ENCODE measurements at places on chromosomes 5 and 9. TPM values are rescaled to one million over a fixed set of nuclear protein-coding genes. Genes with fewer than 3 reads are reported as not detected.

The FAM78A gene
- 40.0 TPM for total RNA-seq

The PLAC8L1 gene
- total RNA-seq: 0.79 TPM

The MACIR gene
- 3.8 TPM for total RNA-seq

The SPOUT1 gene
- total RNA-seq: 16.0 TPM

The OR1J2 gene
- not detected for total RNA-seq

The HRH2 gene
- total RNA-seq: 48.5 TPM

The SV2C gene
- total RNA-seq: 0.10 TPM

The ZNF782 gene
- 2.7 TPM for total RNA-seq

The CDKN2B gene
- 1.7 TPM for total RNA-seq

The SLC45A2 gene
- total RNA-seq: not detected

The PGGT1B gene
- 27.8 TPM for total RNA-seq

The SELENOP gene
- total RNA-seq: 192 TPM

The FBXL7 gene
- total RNA-seq: 23.7 TPM

The RPS14 gene
- 1,323 TPM for total RNA-seq

The COL23A1 gene
- 9.8 TPM for total RNA-seq

The SHOC1 gene
- not detected for total RNA-seq

The GPX8 gene
- 6.4 TPM for total RNA-seq

The ISCA1 gene
- 82.7 TPM for total RNA-seq

The C9 gene
- total RNA-seq: not detected

The GABBR2 gene
- total RNA-seq: 0.53 TPM

The FOXD4L5 gene
- total RNA-seq: not detected

The NIPAL4 gene
- total RNA-seq: not detected

The EGFL7 gene
- 69.7 TPM for total RNA-seq

The HAVCR1 gene
- 0.19 TPM for total RNA-seq

The FBN2 gene
- 26.3 TPM for total RNA-seq

The TPM2 gene
- total RNA-seq: 826 TPM

The IFNA2 gene
- not detected for total RNA-seq

The LPAR1 gene
- total RNA-seq: 8.1 TPM

The RETREG1 gene
- 156 TPM for total RNA-seq

The ADGRD2 gene
- total RNA-seq: 0.68 TPM

The SHC3 gene
- 0.45 TPM for total RNA-seq

The MSX2 gene
- total RNA-seq: 2.1 TPM

The PPP1R26 gene
- 18.4 TPM for total RNA-seq

The SLC36A2 gene
- 0.28 TPM for total RNA-seq

The AMBP gene
- total RNA-seq: not detected

The MEIKIN gene
- not detected for total RNA-seq

The TMEM171 gene
- not detected for total RNA-seq

The ARAP3 gene
- 15.0 TPM for total RNA-seq

The AP3S1 gene
- 62.3 TPM for total RNA-seq

The GABRA1 gene
- not detected for total RNA-seq

The HMCN2 gene
- total RNA-seq: 6.0 TPM

The ALDH1A1 gene
- 11.2 TPM for total RNA-seq

The PAM gene
- 1,094 TPM for total RNA-seq

The GDNF gene
- 0.49 TPM for total RNA-seq

The RAPGEF1 gene
- 124 TPM for total RNA-seq

The PFN3 gene
- total RNA-seq: not detected

The SLC25A2 gene
- total RNA-seq: not detected
